ENCODE measurements at places on chromosomes 3 and 15.

- no peak for DNase-seq
Measured at GRCh38 chr3:72380193-72380592, 468.1 kb downstream of the SHQ1 start.

DNA sequence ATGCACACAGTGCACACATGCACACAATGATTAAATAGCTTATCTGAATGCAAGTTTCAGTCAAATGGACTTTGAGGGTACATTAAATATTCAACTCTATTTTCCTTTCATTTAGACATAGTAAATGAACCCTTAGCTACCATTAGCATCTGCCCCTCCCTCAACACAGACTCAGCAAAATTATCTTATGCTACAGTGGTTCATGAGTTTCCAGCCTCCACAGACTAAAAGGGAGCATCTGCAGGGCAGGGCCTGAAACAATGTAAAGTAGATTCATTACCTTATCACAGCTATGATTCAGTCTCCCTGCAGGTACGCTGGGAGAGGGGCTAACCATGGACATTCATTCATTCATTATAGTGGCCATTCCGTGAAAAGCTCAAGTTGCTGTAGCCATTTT is 329.1 kb downstream of the VGLL3 start:
- no peak for DNase-seq

- DNase-seq: no peak
Measured at GRCh38 chr3:68771681-68772080, 160.7 kb downstream of the TAFA4 start.

DNA sequence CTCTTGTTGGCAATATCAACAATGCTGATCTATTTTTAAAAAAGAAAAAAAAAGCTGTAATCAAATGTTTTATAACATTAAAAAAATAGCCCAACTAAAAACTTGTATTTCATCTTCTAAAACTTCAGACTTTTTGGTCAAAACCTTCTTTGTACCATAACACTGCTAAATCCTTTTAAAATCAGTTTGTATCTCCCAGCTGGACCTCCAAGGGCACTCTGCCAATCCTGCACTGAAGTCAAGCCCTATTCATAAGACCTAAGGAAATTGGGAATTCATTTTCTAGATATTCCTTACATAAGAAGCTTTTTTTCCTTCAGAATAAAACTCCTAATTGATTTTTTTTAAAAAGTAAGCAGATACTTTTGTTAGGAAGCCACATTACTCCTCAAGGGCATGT is 38.2 kb upstream of the HCLS1 start:
- DNase-seq: no peak

GRCh38 chr15:101434032-101434920 is 55.2 kb downstream of the PCSK6 start:
- DNase-seq: no peak

GRCh38 chr3:87145553-87145952 is 81.6 kb upstream of the CHMP2B start:
- DNase-seq: no peak

DNA sequence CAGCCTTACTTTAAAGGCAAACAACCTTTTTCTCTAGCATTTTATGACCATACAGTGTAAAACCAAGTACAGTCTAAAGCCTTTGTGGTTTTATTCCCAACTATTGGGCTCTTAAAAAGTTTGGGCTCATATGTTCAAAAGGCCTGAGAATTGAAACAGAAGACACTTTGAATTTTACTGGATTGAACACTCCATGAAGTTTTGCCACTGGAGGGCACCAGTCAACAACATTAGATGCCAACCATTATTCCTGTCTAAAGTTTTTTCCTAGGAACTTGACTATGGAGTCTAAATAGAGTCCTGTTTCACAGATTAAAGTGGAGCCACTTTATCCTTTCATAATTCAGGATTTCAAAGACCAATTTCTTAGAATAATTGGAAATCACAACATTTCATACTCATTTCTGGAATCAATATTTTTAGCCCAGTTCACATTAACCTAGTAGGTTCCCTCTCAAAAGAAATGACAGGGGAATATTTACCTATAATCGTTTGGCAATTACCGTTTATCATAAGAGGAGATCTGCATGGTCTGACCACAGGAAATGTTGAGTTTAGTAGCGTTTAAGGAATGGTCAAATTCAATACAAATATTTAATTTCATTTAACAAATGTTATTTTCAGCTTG is 244.1 kb upstream of the PDZRN3 start:
- peak; percentile 55 for DNase-seq

- DNase-seq: no peak
Measured at GRCh38 chr3:127669541-127670228, 3.1 kb upstream of the ABTB1 start.

DNA sequence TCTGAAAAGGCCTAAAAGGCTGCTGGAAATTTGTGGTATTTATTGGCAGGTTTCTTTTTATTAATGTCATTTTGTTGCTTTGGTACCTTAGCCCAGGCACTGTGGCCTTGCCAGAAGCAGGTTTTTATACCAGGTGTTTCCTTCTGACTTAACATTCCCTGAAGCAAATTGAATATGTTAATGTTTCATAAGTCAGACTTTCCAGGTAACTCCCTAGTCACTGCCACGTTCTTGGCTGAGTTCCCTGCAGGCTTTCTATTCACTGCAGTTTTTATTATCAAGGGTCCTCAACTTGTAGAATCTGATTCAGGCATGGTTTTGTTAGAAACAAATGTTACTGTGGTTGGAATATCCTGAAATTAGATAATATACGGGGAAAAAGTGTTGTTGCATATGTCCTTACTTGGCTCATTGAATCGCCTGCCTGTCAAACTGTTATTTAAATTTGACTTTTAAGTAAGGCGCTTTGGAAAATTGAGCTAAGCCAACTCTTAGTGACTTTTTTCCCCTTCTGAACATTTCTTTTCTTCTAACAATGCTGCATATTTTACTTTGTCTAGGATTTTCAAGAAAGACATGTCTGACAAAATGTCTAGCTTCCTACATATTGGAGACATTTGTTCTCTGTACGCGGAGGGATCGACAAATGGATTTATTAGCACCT is 22.9 kb downstream of the ITPR1 start:
- no peak for DNase-seq

DNA sequence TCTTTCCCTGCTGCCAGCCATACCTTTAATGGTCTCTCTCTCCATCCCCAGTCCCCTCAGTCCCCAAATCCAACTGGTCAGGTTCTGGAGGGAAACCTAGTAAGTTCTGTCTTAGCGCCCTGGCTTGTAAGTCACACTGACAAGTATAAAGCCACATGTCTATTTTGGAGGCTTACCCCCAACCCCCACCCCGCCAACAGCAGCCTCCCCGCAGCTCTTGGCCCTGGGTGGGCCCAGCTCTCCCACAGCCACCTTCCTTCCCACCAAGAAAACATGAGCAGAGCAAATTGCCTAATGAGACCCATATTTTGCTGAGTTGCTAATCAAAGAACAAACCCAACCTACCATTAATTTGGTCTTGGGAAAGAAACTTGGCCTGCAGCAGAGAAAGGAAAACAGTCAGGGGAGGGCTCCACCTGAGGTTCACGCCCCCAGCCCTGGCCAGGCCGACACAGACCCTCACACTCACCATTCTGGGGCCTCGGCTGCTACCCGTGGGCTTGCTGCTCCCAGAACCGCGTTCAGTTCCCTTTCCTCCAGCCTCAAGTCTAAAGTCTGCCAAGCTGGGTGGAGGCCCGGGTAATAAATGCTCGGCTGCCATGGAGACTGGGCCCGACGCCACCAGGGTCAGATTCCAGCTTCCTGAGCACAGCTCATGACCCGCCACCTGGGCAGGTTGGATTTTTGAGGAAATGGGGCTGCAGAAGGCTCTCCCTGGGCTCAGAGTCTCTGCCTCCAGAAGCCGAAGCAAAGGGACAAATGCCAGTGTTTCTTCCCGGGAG is at the start of gene CALML4:
Gene CALML4 (minus strand): TSS at position 557 of the 782 bp plus-strand sequence. CDS start 85 bp downstream, at position 472.
- DNase-seq: peak; percentile 7

GRCh38 chr3:152287898-152288576 is 19.3 kb downstream of the MBNL1 start:
- DNase-seq: no peak

GRCh38 chr3:172288651-172289050 is 159.6 kb downstream of the GHSR start:
- no peak for DNase-seq

DNA sequence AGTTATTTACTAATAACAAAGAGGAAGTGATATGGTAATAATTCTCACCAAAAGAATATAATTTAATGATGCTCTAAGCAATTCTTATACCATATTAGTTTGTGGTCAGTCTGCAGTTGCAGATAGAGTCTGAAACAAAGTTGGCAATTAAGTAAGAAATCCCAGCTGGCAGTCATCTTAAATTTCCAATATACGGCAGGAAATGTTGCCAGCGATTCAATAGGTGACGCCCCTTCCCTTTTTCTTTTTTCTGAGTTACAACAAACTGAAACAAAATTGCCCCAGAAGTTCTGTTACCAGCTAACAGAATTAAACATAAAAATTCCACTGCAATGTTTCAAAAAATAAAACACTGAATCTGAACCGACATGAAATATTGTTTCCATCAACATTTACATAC is 26.7 kb downstream of the LRRFIP2 start:
- DNase-seq: no peak

- DNase-seq: no peak
Measured at GRCh38 chr3:156781310-156782230, 44.6 kb upstream of the LEKR1 start.

DNA sequence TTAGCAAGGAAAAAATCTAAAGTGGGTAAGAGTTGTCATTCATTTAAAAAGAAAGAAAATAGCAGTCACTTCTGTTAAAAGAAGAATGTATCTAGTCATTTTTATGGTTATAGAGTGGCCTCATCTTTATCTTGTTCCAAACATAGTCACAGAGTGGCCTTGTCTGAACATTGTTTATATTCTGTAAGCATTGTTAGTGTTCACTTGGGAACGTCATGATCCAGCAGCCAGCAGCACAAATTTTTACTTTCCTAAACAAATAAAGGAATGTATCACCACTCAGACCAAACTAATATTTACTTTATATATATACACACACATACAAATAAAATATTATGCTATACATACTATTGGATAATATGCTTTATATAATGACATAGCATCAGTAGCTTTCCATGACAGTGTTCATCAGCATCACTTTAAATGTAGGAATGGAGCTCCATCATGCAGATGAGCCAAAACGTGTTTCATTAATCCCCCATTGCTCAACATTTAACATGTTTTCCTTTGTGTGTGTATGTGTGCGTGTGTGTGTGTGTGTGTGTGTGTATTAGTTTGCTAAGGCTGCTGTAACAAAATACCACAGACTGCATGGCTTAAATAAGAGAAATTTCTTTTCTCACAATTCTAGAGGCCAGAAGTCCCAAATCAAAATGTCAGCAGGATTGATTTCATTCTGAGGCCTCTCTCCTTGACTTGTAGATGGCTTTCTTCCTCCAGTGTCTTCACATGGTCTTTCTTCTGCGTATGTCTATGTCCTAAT is 39.6 kb upstream of the GYG1 start:
- no peak for DNase-seq

DNA sequence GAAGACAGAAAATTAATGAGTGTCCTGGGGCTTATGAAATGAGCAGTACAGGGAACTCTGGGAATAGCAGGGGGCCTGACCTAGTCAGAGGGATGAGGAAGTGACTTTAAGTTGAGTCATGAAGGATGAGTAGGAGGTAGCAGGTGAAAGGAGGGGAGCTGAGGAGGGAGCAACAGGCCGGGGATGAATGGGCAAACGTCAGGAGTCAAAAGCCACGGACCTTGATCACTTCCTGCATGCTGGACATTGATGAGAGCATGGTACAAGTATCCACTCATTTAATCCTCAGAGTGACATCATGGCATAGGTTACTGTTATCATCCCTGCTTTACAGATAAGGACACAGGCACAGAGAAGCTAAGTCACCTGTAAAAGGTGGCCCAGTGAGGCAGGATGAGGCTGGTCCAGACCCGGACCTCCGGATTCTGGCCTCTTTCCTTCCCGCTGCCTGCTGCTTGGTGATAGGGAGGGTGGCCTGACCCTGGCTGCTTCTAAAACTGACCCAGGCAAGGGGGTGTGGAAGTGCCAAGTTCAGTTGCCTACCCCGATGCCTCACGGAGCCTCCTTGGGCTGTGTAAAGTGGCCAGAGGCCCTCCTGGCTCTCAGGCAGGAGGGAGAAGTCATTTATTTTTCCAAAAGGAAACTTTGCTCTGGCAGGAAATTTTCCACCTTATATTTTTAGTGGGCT is 7.6 kb downstream of the CORO2B start:
- no peak for DNase-seq

DNA sequence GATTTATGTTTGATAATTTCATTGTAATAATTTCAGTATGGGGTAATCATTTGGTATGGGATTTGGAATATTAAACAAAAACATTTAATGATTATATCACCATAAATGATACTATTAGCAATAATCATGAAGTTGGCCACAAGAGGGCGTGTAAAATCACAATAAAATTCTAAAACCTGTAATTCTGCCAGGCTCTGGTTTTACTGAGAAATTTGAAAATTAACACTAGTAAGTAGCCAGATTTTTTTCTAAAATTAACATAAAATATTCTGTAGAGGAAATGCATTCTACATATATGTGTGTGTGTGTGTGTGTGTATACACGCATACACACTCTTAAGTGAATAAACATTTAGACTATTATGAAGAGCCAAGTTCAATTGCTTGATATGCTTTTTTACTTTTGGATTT is 40.5 kb downstream of the FEZF2 start:
- no peak for DNase-seq

DNA sequence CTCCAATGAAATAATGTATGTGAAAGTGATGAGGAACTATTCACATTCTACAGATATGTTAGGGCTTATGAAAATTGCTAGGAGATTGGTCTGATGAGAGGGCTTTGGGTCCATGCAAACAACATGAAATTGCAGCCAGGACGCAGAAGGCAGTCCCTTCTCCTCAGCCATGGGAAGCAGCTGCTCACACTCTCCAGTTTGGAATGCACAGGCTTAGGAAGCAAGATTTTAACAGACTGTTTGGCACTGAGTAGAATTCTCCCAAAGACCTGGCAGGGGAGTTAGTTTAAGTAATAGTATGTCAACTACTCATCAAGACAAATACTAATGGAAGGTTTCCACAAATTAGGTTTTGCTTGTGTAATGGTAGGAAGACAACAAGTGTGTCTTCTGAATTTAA is 500.7 kb upstream of the ARRDC4 start:
- DNase-seq: no peak

GRCh38 chr15:45641999-45642932 is 7.4 kb downstream of the SQOR start:
- DNase-seq: no peak

DNA sequence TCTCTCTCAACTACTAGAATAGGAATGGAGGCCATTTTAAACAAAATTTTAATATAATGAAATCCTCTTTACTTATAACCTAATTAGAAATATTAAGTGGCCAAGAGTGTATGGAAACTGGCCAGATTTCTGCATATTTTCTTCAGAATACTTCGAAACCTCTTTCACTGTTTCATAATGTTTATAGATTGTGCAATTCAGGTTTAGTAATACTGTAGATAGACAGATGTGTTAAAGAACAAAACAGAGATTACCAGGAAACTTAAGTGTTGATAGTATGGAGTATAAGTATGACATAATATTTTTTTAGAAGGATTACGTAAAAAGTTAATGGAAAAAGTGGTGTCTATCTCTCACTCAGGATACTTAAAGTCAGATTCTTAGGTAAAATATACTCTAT is 4.7 kb downstream of the ABHD5 start:
- no peak for DNase-seq
